ENCODE measurements at places on chromosomes 7 and 10.

- DNase-seq, result no peak
Observed at GRCh38 chr10:33935350-33935749, 600.9 kb upstream of the NRP1 start.

- DNase-seq, result no peak
Observed at GRCh38 chr10:124736491-124737136, 7.6 kb downstream of the FAM53B start.

- no peak for DNase-seq
Observed at GRCh38 chr7:52925332-52925731, 110.1 kb upstream of the POM121L12 start.

- no peak for DNase-seq
Observed at GRCh38 chr7:90723866-90724265, 127.7 kb downstream of the CDK14 start.

- DNase-seq, result no peak
Observed at GRCh38 chr7:121545418-121545817, 149.3 kb upstream of the FAM3C start.

DNA sequence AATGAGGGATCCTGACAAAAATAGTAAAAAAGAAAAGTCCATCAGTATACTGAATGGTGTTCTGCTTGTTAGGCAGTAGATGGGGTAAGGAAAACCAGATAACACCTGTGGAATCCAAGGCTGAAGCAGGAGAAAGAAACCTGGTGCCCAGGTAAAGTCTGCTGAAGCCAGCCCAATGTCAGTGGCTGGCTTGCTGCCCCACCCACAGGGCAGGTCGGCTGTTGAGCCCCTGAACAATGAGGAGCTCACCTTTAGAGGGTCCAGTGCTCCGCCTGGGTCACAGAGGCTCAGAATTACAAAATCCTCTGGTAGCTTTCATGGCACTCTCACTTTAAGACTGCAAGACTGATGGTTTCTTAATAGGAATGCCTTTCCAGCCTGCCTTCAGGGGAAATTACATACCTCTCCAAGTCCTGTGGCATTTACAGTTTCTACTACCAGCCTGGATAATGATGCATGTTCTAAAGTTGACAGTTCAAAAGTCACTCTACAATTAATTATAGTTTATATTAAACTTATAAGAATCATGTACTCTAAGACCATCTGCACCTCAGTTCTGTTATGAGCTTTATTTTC is 23.8 kb downstream of the DHX32 start:
- no peak for DNase-seq

GRCh38 chr10:74923556-74923955 is 97.2 kb downstream of the KAT6B start:
- DNase-seq, result no peak

- no peak for DNase-seq
Observed at GRCh38 chr7:30831227-30831626, 60.0 kb downstream of the MINDY4 start.

- DNase-seq, result no peak
Observed at GRCh38 chr7:16708980-16709379, 44.6 kb upstream of the TSPAN13 start.

All from stimulated activated CD8-positive, alpha-beta memory T cell treated with anti-CD3 and anti-CD28 coated beads, Interleukin-15, amount 100 ng/mL, for 24 hours (primary cell).